ENCODE measurements at places on chromosomes 5 and 9.

DNA sequence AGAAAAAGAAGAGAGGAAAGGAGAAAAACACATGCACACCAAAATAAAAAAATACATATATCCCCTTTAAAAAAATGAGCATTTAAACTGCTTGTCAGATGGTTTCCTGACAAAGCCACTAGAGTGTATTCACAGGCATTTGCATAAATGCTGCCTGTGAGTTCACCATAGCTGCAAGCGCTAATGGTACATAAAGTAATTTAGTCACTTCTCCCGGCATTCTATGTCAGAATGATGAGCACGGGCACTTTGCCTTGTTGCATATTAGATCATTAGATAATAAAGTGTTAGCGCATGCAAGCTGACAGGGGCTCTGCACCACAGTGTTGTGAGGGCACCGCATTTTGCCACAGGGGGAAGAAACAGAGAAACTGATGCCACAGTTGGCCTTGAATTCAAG lies 280.6 kb downstream of the EBF1 start:
- H3K27ac ChIP-seq, result no peak overlapping the region
- no peak for DNase-seq
- H3K36me3 ChIP-seq, result no peaks in the 10 kb centered on the region
- H3K4me1 ChIP-seq, result peaks cover 6% of the 10 kb centered on the region

- H3K36me3 ChIP-seq, result no peaks in the 10 kb centered on the region
- H3K4me3 ChIP-seq, result no peak overlapping the region
- H3K27me3 ChIP-seq, result no peaks in the 10 kb centered on the region
- H3K27ac ChIP-seq, result no peak overlapping the region
Measured at GRCh38 chr9:70481471-70481870, 67.0 kb upstream of the KLF9 start.

GRCh38 chr5:22590677-22591268 lies 262.4 kb downstream of the CDH12 start:
- H3K4me1 ChIP-seq, result no peaks in the 10 kb centered on the region
- H3K36me3 ChIP-seq, result no peaks in the 10 kb centered on the region
- H3K4me3 ChIP-seq, result no peak overlapping the region
- H3K27me3 ChIP-seq, result no peaks in the 10 kb centered on the region

DNA sequence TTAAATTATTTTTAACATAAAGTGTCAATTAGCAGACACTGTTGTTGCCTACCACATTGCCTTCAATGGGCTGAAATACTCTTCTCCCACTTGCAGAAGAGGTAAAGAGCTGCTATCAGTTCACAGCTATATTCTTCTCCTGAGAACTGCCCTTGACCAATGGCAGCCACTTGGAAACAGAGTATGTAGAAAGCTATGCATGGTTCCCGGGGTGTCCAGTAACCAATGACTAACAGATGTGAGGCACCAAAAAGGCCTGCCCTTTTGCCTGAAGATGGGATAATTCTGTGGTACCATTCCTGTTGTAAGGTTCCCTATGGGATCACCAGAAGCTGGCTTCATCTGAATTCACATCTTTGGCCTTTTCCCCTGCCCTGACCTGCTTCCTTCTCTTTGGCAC lies 181.4 kb upstream of the MAP3K1 start:
- H3K27ac ChIP-seq, result no peak overlapping the region
- no peak overlapping the region for H3K4me3 ChIP-seq
- peaks cover 21% of the 10 kb centered on the region for H3K4me1 ChIP-seq

GRCh38 chr5:161273410-161273809 lies 273.1 kb downstream of the GABRB2 start:
- no peaks in the 10 kb centered on the region for H3K27me3 ChIP-seq
- H3K4me1 ChIP-seq, result no peaks in the 10 kb centered on the region
- no peak overlapping the region for H3K27ac ChIP-seq
- no peaks in the 10 kb centered on the region for H3K36me3 ChIP-seq

GRCh38 chr9:94014920-94015319 lies 59.8 kb upstream of the BARX1 start:
- H3K36me3 ChIP-seq, result no peaks in the 10 kb centered on the region
- no peak overlapping the region for H3K4me3 ChIP-seq
- H3K27me3 ChIP-seq, result no peaks in the 10 kb centered on the region
- H3K4me1 ChIP-seq, result no peaks in the 10 kb centered on the region
- H3K27ac ChIP-seq, result no peak overlapping the region

- no peaks in the 10 kb centered on the region for H3K4me1 ChIP-seq
- H3K27ac ChIP-seq, result no peak overlapping the region
- no peaks in the 10 kb centered on the region for H3K36me3 ChIP-seq
- peaks cover 38% of the 10 kb centered on the region for H3K27me3 ChIP-seq
Measured at GRCh38 chr5:176620333-176620981, 9.9 kb downstream of the SNCB start.

- no peaks in the 10 kb centered on the region for H3K4me1 ChIP-seq
- no peak overlapping the region for H3K4me3 ChIP-seq
- no peaks in the 10 kb centered on the region for H3K36me3 ChIP-seq
- H3K27me3 ChIP-seq, result no peaks in the 10 kb centered on the region
Measured at GRCh38 chr5:1406681-1407640, 38.3 kb downstream of the SLC6A3 start.

DNA sequence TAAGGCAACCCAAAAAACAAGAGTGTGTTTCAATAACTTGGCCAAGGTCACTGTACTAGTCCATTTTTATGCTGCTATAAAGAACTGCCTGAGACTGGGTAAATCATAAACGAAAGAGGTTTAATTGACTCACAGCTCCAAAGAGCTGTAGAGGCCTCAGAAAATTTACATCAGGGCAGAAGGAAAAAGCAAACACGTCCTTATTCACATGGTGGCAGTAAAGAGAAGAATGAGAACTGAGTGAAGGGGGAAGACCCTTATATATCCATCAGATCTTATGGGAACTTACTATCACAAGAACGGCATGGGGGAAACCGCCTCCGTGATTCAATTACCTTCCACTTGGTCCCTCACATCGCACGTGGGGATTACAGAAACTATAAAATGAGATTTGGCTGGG lies 64.3 kb upstream of the CAMK4 start:
- no peaks in the 10 kb centered on the region for H3K36me3 ChIP-seq
- H3K4me3 ChIP-seq, result no peak overlapping the region
- H3K4me1 ChIP-seq, result no peaks in the 10 kb centered on the region

- no peak overlapping the region for H3K4me3 ChIP-seq
- no peaks in the 10 kb centered on the region for H3K27me3 ChIP-seq
- H3K36me3 ChIP-seq, result peaks cover 18% of the 10 kb centered on the region
- H3K27ac ChIP-seq, result peak overlapping the region; percentile 80
- peaks cover 19% of the 10 kb centered on the region for H3K4me1 ChIP-seq
Measured at GRCh38 chr5:148398698-148399121, 15.0 kb downstream of the FBXO38 start.

- no peak overlapping the region for H3K27ac ChIP-seq
- no peaks in the 10 kb centered on the region for H3K36me3 ChIP-seq
- DNase-seq, result no peak
- no peaks in the 10 kb centered on the region for H3K4me1 ChIP-seq
- no peaks in the 10 kb centered on the region for H3K27me3 ChIP-seq
Measured at GRCh38 chr5:53366245-53366644, 114.2 kb upstream of the FST start.

DNA sequence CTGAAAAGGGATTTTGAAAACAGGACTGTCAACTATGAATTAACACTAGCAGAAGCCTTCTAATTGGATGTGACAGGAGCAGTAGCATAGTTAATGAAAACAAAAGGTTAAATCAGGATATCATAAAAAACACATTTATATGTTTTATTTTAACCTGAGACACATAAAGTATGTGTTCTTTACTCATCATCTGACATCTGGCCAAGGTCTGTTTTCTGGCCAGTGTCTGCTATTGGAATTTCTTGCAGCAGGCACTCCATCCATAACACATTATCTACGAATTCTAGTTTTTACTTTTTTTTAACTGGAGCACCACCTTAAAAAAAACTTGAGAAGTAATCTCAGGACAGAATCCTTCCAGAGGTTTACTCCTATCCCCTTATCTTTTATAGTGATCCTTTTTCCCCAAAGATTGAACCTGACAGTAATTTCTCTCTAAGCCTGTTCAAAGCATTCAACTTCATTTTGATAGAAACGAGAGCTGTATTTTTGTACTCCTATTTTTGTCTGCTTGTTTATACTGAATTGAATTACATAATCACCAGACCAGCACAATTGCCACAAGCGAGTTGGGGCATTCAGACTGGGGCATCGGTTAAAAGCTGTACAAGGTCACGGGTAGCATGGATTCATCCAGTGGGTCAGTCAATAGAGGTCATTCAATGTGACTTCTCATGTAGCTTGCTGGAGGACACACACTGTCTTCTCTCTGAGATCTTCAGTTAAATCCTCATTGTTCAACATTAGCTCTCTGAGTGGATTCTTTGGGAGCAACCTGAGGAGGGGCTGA lies 205.6 kb upstream of the CLINT1 start:
- no peaks in the 10 kb centered on the region for H3K36me3 ChIP-seq
- no peaks in the 10 kb centered on the region for H3K27me3 ChIP-seq
- DNase-seq, result no peak

- H3K4me1 ChIP-seq, result peaks cover 53% of the 10 kb centered on the region
- H3K4me3 ChIP-seq, result peak overlapping the region; percentile 61
- peak; percentile 64 for DNase-seq
- H3K27me3 ChIP-seq, result peaks cover 32% of the 10 kb centered on the region
- H3K27ac ChIP-seq, result no peak overlapping the region
Measured at GRCh38 chr5:163565492-163565891, 60.1 kb downstream of the MAT2B start.

DNA sequence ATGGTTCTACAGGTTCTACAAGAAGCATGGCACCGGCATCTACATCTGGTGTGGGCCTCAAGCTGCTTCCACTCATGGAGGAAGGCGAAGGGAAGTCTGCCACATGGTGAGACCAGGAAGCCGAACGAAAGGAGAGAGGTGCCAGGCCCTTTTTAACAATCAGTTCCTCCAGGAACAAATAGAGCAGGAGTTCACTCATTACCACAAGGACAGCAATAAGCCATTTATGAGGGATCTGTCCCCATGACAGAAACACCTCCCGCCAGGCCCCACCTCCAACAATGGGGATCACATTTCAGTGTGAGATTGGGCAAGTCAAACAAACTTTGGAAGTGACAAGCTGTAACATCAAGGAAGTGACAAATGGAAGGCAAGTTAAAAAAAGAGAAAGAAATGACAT lies 95.5 kb upstream of the PTPN3 start:
- H3K27ac ChIP-seq, result no peak overlapping the region
- H3K36me3 ChIP-seq, result no peaks in the 10 kb centered on the region
- DNase-seq, result no peak

- peaks cover 5% of the 10 kb centered on the region for H3K4me1 ChIP-seq
- no peaks in the 10 kb centered on the region for H3K36me3 ChIP-seq
- H3K4me3 ChIP-seq, result no peak overlapping the region
- no peak for DNase-seq
- no peaks in the 10 kb centered on the region for H3K27me3 ChIP-seq
Measured at GRCh38 chr5:96120120-96120519, 158.5 kb upstream of the ELL2 start.

GRCh38 chr5:140569197-140569596 lies 4.6 kb downstream of the SLC35A4 start:
- peaks cover 5% of the 10 kb centered on the region for H3K4me1 ChIP-seq
- no peaks in the 10 kb centered on the region for H3K36me3 ChIP-seq
- H3K27me3 ChIP-seq, result no peaks in the 10 kb centered on the region
- no peak for DNase-seq
- no peak overlapping the region for H3K27ac ChIP-seq
- H3K4me3 ChIP-seq, result no peak overlapping the region

DNA sequence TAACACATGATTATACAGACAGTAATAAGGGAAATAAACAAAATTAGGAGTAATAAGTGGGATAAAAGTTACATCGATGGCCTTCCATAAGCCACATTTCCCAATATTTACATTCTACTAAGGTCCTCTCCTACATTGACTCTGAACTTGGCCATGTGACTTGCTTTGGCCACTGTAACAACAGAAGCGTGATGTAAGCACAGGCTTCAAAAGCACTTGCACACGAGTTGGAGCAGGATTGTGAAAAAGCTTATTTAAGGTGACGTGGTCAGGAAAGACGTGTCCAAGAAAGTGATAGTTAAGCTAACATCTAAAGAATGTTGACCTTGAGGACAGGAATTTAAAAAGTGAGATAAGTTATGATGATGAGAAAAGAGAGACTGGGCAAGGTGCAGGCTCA lies 9.8 kb upstream of the CEMIP2 start:
- no peaks in the 10 kb centered on the region for H3K36me3 ChIP-seq
- DNase-seq, result no peak
- H3K27me3 ChIP-seq, result no peaks in the 10 kb centered on the region
- H3K27ac ChIP-seq, result no peak overlapping the region
- no peak overlapping the region for H3K4me3 ChIP-seq

DNA sequence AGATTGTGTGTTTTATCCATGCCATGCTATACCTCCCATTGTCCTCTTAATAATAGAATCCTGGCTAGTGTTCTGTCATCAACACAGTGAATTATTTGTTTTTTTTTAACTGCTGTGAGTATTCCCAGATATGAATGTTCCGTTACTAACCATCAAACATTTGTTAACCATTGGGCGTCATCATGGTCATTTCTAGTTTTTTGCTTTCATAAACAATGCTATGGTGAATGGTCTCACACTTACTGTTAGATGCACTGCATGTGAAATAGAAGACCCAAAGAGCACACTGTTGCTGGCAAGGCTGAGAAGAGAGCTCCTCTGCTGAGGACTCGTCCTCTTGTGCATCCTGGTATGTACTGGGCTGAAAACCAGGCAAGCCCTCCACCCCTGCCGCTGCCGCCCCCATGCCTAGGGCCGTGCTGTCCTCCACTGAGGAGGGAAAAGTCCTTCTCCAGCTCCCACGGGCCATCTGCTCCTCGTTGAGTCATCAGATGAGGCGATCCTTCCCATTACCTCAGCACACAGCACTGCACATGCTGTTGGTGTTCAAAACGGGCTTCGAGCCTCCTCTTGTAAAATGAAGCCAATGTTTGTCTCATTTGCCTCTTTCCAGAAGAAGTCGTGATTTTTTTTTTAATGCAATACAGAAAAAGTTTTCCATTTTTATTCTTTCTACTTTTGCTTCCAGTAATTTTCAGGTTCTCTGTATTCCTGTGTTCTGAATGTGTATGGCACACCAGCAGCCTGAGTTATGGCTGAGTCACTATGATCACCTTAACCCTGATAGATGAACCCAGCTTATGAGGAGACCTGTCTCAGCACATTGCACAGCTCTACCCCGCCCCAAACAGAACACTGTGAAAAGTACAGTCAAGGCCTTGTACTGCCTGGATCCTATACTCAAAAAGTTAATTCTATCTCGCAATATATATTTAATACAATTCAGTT lies 219.0 kb downstream of the AOPEP start:
- H3K4me1 ChIP-seq, result peaks cover 19% of the 10 kb centered on the region
- no peak overlapping the region for H3K27ac ChIP-seq
- DNase-seq, result no peak
- no peaks in the 10 kb centered on the region for H3K36me3 ChIP-seq
- no peak overlapping the region for H3K4me3 ChIP-seq

DNA sequence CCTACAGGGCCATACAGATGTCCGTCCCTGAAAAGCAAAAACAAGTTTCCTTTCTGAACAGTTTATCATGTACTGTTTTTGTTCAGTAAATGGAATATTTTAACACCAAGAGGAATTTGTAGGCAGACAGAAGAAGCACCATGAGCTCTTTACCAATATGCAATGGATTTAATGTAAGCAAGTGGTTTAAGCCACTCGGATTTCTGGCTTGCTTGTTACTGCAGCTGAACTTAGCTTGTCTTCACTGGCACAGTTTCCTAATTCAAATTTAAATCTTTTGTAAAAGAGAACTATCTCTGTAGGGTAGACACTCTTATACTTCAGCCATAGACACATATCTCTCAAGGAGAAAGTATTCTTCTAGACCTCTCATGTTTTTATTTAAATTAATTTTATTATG lies 12.7 kb upstream of the EBF1 start:
- H3K4me1 ChIP-seq, result no peaks in the 10 kb centered on the region
- H3K27ac ChIP-seq, result no peak overlapping the region
- H3K36me3 ChIP-seq, result no peaks in the 10 kb centered on the region
- no peak for DNase-seq
- H3K27me3 ChIP-seq, result peaks cover 6% of the 10 kb centered on the region
- no peak overlapping the region for H3K4me3 ChIP-seq

Measured in GM23338 (cell line).